ENCODE measurements at places on chromosomes 7 and 10. TPM values are rescaled to one million over a fixed set of nuclear protein-coding genes. Genes with fewer than 3 reads are reported as not detected.

Gene VAX1
- polyA plus RNA-seq: not detected

GRCh38 chr10:117596706-117597105 is 54.2 kb downstream of the EMX2 start:
- no peaks in the 10 kb centered on the region for H3K36me3 ChIP-seq
- no peaks in the 10 kb centered on the region for H3K4me1 ChIP-seq
- peaks cover 5% of the 10 kb centered on the region for H3K27me3 ChIP-seq
- DNase-seq: no peak

GRCh38 chr7:9250876-9251275 is 817.5 kb downstream of the NXPH1 start:
- H3K4me1 ChIP-seq: no peaks in the 10 kb centered on the region
- no peak overlapping the region for H3K4me3 ChIP-seq
- no peak overlapping the region for H3K27ac ChIP-seq
- H3K27me3 ChIP-seq: no peaks in the 10 kb centered on the region

- no peaks in the 10 kb centered on the region for H3K27me3 ChIP-seq
- DNase-seq: no peak
- no peak overlapping the region for H3K27ac ChIP-seq
- H3K36me3 ChIP-seq: no peaks in the 10 kb centered on the region
- no peak overlapping the region for H3K4me3 ChIP-seq
Observed at GRCh38 chr10:33412241-33412640, 77.8 kb upstream of the NRP1 start.

DNA sequence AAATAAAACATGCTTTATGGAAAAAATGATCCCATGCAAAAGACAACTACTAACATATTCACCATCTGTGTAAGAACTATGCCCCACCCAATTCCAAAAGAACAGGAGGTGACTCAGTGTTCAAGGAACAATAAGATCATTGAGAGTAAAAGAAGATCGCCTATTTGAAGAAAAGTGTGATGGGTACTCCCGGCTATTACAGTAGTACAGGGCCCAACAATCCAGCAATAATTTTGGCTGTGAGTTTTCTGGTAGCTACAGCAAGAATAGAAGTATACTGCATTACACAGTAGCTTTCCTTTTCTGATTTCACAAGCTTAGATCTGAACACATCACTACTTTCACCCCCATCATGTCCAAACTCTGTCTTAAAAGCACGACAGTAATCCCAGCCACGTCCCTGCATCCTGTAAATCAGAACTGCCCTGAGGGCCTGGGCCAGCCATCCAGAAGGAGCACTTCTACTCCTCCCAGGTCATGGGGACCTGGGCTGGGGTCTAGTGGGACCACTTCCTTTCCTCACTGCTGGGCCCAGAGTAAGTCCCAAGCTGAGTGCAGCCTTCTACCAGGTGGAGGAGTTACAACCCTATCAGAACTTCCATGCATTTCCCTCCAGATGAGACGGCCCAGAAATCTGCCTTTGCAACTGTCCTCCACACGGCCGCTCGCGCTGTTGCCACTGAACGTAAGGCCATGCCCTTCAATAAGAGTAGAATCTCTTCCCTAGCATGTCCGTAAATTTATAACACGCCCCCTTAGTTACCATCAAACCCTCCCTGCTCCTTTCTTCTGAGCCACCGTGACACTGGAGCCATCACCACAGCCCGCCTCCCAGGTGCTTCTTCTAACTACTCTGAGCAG is 7.9 kb downstream of the ESYT2 start:
- no peaks in the 10 kb centered on the region for H3K36me3 ChIP-seq
- peak; percentile 35 for DNase-seq
- no peak overlapping the region for H3K4me3 ChIP-seq
- no peaks in the 10 kb centered on the region for H3K27me3 ChIP-seq
- H3K27ac ChIP-seq: peak overlapping the region; percentile 62

GRCh38 chr10:81472927-81473470 is 402.0 kb upstream of the NRG3 start:
- DNase-seq: no peak
- no peaks in the 10 kb centered on the region for H3K4me1 ChIP-seq
- H3K36me3 ChIP-seq: no peaks in the 10 kb centered on the region
- H3K27ac ChIP-seq: no peak overlapping the region

DNA sequence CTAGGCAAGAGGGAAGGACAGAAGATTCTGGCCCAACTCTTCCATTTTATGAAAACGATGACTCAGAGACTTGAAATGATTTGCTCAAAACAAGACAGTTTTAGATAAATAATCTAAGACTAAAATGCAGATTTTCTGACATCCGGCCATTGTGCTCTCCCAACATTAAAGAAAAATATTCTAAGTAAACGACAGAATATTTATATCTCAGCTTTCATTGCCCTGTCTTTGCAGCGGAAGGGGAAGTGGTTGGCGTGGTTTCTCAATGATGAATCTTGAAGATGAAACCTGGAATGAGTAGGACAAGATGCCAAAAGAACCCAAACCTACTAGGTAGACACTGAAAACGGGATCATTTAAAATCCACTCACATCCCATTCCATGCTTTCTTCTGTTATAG is 28.9 kb upstream of the NPY start:
- H3K27ac ChIP-seq: no peak overlapping the region
- H3K36me3 ChIP-seq: no peaks in the 10 kb centered on the region
- H3K4me3 ChIP-seq: no peak overlapping the region
- H3K27me3 ChIP-seq: peaks cover 2% of the 10 kb centered on the region
- DNase-seq: no peak
- H3K4me1 ChIP-seq: no peaks in the 10 kb centered on the region

DNA sequence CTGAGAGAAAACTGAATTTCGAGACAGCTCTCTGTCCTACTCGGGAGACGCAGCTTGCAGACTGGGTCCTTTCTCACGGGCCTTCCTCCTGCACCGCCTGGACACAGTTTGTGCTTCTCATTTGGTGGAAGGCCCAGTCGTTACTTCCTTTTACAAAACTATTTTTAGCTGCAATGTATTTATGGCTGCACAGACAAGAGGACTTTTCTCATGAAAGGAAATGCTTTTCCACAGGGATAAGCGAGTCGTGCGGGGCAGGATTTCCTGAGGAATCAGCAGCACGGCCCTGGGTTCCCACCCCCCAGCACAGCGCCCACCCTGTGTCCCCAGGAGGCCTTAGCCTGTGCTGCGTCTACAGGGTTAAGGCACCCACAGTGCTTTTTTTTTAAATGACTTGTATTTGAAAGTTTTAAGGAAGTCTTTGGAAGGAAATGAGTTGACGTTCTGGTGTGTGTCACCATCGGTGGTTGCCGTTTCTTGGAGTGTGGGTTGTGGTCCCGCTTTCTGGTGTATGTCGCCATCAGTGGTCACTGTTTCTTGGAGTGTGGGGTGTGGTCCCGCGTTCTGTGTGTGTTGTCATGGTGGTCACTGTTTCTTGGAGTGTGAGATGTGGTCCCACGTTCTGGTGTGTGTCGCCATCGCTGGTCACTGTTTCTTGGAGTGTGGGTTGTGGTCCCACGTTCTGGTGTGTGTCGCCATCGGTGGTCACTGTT is 50.9 kb downstream of the INPP5A start:
- no peak overlapping the region for H3K4me3 ChIP-seq
- H3K27ac ChIP-seq: peak overlapping the region; percentile 58
- H3K36me3 ChIP-seq: peaks cover 17% of the 10 kb centered on the region
- no peak for DNase-seq
- H3K27me3 ChIP-seq: no peaks in the 10 kb centered on the region

Gene SCART1
- polyA plus RNA-seq: 2.1 TPM

Gene CALHM1
- polyA plus RNA-seq: not detected

Data from small intestine (tissue), 16 donors.